NCI-H82 (cell line): ENCODE measurements at places on chromosomes 3 and 15.

- DNase-seq, result peak; percentile 96
These were observed 193.4 kb downstream of the PDZRN3 start for GRCh38 chr3:73431183-73431900.

- DNase-seq, result no peak
These were observed 426.5 kb downstream of the TBC1D5 start for GRCh38 chr3:17315897-17316296.

DNA sequence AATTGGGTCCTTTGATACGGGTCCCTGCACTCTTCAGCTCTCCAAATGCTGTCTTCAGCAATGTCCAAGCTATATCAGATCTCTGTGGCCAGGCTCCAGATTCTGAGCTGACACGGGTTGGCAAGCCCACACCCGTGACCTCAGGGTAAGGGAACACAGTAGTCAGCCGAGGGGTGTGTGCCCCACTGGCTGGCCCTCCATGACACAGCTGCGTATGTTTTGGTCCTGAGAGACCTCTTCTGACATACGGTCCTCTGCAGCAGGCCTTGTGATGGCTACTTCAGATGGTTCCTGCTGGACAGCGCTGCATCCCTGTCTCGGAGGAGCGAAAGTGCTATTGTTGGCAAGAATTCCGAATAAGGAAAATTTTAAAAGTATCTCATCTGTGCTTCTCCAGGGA, 85.2 kb upstream of the ADAMTS17 start:
- DNase-seq, result no peak

DNA sequence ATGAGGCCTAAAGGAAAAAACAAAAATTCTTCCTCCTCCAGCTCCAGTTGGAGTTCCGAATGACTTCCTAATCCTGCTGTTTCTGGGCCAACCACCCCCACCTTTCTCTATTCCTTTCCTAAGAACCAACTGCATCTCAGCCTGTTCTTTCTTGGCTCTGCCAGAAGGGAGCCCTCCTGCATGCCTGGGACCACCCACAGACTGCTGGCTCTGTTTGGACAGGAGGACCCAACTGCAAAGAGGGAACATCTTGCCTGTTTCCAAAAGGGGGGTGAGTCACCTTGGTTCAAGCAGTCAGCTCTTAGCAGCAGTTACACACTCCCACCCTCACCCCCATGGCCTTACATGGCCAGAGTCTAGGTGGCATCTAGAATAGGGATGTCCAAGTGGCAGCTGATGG, 116.0 kb upstream of the PRICKLE2 start:
- no peak for DNase-seq

DNA sequence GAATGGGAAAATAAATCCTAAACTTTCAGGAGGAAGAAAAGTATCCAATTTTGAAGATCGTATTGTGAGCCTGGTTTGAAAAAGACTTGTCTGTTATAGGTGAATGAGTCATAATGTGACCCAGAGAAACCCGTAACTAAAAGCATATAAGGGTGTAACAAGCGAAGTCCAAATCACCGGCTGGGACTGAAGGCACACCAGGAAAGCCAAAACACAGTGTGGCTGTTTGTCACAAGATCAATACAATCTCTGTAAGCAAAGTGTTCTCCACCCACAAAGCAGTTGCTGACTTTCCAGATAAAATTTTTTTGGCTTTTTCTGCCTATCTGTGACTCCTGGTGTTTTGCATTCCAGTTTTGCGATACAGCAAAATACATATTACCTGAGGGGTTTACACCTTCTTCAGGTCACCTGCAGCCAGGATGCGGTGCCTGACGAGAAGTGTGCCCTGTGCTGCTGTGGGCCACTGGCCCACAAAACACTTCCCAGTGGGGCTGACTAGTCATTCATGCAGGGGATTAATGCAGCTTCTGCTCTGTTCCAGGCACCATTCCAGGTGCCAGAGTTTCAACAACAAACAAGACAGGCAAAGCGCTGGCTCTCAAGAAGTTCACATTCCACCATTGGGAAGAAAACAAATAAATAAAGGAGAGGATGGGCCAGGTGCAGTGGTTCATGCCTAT, 14.4 kb downstream of the HES1 start:
- DNase-seq, result no peak
